Anterior cingulate cortex (tissue), 58 donors: ENCODE measurements at places on chromosomes 5 and 9.

GRCh38 chr9:137989156-137989555 is 111.6 kb downstream of the CACNA1B start:
- no peak for DNase-seq

DNA sequence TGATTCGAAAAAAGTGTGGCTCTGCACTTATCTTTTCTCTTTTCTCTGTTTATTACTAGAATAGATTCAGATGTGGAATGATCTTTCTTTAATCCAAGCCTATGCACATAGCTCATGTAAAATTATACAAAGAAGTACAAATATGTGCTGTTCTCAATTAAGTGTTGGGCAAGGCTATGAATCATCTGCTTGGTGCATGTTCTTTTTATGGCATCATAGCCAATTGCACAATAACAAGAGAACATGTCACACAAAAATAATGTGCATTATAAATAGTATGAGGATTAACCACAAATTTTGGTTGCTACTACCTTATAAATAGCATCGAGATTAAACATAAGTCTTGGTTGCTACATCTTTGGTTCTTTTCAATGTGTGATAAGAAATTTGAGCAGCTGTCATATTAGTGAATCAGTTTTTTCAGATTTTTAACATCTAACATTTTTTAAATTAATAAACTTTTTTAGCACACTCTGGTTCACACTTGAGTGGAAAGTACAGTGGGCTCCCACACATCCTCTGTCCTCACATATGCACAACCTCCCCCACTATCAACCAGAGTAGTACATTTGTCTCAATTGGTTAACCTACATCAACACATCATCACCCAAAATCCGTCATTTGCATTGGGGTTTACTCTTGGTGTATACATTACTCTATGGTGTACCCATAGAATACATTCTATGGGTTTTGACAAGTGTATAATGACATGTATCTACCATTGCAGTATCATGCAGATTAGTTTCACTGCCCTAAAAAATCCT is 6.8 kb upstream of the RECK start:
- DNase-seq, result peak; percentile 1

DNA sequence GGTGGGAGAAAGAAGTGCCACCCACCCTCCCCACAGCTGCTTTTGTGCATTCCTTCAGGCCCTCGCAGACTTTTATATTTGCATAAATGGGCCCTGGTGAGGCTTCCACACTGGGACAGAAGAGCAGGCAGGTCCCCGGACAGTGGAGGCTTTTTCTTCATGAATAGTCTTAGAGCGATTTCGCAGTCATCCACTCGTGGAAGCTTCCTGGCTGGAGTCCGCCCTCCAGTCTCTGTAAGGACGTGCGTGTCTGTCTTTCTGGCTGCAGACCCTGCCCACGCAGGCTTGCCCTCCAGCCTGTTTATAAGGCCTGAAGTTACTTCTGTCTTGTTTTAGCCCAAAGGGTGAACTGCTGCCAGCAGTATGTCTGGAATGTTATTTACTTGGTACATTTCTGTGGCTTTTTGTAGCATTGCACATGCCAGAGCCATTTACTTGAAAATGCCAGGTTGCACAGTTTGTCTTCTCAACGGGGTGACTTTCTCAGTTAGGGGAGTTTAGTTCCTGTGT is 195.7 kb downstream of the AOPEP start:
- DNase-seq, result no peak

DNA sequence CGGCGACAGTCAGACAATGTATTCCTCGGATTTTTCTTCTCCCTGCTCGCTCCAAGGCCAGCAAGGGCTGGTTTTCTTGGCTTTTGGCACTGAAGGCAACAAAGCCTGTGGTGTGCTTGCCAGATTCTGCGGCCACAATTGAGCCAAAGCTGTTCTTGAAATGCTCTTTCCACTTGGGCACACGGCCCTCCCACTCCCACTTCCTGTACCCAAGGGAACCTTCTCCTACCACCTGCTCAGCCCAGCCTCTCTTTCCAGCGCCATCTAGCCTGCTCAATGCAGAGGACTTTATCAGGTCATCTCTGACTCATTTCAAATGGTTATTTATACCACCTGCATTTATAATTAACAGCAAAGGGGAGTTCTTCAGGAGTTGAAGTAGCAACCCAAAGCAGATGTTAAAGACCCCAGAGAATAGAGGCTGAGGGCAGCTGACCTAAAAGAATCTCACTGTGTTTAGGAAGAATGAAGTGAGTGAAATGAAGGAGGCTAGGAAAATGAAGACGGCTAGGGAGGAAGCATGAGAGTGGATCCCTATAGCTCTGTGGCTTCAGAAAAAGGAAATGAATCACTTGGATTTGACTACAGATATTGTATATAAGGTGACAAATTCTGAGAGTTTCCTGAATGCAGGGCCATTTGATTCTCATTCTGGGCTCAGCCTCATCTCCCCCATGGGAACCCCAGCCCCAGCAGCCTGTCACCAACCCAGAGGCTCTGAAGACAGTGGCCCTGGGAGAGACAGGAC is 439.0 kb downstream of the ENC1 start:
- DNase-seq, result no peak

DNA sequence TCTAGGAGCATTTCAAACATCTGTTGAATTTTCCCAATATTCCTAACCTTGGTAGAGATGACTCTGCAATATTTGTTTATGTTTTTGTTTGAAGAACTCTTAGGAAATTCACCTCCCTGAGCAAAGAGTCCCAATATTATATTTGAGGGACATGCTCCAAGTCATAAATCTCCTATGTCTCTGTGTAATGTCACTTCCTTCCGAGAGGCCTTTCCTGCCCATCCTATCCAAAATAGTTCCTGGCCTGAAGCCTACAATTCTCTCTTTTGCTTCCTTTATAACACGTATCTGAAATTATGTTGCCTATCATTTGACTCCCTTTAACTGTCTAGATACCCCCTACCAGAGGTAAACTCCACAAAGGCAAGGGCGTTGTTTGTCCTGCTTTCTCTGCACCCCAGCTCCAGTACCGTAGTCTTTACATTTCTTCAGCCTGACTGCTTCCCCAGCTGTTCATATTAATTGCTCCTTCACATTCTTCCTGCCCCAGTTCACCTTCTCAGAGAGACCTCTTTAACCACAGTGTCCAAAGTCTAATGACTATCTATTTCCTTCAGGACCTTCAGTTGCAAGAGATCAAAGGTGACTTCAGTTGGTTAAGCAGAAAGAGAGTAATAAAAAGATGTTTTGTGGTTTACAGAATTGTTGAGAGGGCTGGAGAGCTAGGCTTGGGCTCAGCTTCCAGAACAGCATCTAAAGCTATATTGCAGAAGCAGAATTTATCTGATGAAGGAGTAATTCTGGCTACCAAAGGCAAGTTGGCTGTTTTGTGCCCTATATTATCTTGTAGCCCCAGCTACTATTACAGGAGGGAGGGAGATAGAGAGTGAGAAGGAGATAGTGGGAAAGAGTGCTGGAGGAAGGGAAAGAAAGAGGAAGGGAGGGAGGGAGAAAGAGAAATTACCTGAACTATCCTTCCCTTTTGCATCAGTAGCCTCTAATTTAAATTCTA is 109.3 kb upstream of the TMEM161B start:
- no peak for DNase-seq

DNA sequence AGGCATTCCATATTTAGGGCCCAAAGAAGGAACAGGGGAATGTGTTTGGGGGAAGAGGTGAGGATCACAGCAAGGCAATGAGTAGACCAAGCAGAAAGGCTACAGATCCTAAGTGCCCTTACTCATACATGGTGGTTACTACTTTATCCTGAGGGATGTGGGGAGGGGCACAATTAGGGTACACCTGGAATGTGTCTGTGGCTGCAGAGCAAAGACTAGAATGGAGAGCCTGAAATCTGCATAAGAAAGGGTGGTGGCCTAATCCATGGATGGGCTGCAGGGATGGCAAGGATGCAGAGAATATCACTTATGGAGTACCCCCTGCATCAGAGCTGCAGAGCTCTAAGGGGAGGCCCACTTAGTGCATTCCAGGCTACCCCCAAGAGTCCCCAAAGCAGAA is 352.6 kb upstream of the TRPC7 start:
- no peak for DNase-seq

DNA sequence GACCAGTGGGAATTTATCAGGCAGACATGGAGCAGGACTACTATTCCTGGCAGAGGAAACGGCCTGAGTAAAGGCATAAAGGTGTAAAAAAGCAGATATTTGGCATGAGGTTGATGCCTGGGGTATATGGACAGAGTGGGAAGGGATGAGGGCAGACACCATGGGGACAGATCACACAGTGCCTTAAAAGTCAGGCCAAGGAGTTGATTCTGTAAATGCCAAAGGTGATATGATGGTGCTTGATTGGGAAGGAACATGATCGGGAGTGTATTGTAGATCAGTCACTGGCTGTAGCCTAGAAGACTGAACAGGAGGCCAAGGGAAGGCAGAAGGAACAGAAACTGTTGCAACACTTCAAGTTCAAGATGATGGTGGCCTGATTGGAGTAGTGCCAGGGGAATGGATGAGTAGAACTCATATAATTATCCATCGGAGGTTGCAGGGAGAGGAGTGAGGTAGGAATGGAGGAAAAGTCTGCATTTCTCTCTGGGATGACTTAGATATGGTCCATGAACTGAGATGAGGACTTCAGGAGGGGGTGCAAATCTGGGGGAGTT is 594.3 kb upstream of the KLF4 start:
- DNase-seq, result no peak

DNA sequence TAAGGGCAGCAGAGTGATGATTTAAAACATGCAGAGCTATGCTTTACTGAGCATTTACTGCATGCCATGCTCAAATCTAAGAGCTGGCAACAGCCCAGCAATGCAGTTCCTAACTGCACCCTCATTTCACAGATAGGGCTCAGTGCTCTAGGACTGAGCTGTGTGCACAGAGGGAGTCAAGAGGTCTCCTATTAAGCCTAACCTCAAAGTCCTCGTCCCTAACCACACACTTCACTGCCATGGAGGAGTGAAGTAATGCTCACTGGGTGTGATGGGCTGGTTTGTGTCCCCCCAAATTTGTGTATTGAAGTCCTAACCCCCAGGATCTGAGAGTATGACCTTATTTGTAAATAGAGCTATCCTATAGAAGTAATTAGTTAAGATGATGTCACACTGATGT is 25.9 kb downstream of the BARX1 start:
- DNase-seq, result no peak

- no peak for DNase-seq
Measured at GRCh38 chr5:117590944-117591343, 1016.3 kb upstream of the SEMA6A start.

DNA sequence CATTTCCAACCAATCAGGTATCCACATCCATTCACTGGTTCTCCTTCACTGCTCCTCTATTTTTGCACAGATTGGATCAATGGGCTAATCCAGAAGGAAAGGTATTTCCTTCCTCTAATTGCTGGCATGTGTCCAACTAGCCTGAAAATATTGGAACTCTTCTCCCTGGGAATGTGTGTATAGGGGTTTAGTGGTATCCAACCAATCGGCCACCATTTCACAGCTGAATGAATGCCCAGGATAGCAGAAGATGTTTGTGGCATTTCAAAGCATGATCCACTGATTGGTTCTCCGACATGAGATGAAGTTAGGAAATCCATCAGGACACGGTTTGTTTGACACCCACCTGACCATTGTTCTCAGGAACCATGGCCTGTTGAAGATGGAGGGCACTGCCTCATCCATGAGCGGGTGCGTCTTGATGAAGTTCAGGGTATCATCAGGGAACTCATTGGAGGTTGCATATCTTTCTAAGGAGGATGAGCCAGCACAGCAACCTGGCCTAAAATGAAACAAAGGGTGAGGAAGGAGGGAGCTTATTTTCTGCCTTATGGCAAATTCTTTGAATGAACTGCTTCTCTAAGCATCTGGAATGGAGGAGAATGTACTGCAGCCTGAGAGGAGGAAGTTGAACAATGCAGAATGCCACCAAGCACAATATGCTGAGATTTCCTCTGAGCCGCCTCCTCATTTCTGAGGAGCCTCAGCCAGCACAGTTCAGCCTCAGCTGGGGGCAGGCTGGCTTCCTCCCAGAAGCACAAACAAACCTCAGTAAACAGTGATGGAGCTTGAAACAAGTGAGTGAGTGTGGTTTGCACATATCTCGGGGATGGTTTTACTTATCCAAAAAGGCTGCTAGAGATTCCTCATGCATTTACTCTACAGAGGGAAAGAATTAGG is 94.6 kb downstream of the SEMA6A start:
- no peak for DNase-seq

DNA sequence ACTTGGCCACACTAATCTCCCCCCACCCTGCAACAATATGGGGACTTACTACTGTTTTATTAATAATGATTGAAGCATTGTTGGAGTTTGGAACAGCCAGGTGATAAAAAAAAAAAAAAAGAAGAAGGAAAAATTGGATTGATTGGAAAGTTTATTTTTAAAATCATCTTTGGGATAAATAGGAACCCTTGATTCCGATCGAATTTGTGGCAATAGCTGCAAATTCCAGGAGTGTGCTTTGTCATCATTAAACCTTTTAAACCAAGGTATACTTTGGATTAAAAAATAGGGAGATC is 907 bp upstream of the NR2F1 start:
- DNase-seq, result no peak

DNA sequence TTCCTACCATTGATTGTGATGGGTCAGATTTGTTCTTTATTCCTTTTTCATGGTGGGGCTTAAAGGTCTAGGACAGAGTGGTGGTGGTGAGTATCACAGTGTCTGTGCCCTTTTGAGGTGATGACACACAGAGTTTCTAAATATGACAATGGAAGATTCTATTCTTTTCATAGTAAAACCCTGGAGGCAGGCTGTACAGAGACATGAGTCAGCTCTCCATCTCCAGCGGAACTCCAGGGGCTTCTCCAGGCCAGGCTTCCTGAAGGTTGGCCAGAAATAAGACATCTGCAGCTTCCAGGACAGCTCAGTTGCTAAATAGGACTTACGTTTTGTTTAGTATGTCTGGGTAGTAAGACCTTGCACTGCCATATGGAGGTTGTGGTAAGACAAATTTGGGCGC is 229.5 kb downstream of the CD180 start:
- no peak for DNase-seq

DNA sequence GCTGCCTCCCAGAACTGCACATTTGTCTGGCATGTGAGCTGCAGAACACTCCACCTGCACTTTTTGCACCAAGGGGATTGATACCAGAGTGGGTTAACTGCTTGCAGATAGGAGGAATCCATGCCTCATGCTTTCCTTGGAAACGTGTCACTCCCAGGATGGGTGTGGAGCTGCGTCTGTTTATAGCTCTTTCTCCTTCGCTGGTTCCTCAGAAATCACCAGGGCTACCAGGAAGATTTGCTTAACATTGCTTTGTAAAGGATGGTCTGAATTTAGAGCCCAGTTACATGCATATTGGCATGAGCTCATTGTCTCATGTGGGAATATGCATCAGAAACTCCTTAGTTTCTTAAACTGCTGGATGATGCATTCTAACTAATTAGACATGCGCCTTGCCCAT is 234.6 kb downstream of the GADD45G start:
- DNase-seq, result no peak

DNA sequence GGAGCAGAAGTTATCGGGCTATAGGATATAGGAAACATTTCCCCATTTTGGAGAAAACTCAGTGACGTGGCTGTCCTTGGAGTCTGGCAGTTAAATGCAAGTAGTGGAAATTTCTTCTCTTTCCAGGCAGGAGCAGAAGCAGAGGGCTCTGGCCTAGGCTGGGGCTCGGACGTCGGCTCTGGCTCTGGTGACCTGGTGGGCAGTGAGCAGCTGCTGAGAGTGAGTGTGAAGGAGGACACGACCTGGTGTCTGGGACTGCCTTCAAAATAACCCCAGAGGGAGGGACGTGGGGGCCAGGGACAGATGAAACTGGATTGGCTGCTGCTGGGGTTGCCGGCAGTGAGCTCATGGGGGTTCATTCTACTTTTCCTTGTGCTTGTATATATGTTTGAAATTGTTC is 79.5 kb downstream of the COL15A1 start:
- no peak for DNase-seq
